NCI-H1092 (cell line): ENCODE measurements at places on chromosomes 5 and 9.

DNA sequence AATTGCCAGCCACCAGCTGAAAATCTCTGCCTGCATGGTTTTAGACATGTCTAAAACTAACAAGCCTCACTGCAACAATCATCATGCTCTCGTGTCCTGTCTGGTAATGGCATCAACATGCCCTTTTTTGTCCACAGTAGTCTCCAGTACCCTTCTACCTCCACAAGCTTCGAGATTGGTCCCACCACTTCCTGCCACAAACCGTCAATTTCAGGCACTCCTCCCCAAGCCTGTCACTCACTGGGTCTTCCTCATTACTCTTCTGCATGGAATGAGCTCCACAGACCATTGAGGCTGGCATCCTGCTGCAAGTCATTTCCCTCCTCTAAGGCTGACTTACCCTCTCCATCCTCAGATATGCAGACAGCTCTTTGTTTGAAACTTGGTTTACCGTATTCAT is 9.0 kb downstream of the LPAR1 start:
- no peak for DNase-seq

DNA sequence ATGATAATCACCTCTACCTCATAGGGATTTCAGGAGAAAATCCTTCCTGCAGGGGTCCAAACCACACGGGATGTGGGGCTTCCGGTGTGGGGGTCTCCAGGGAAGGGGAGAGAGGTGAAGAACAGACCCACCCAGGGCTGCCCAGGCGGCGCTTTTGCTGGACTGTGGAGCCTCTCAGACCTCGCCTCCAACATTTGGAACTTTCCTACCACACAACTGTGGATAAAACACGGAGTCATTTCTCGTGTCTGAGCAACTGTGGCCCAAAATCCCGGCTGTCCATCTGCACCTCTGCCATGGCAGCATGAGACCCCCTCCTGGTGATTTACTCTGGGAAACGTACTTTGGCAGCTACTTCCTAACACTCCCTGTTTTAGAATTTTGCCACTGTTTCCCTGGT is 307.8 kb upstream of the IRX4 start:
- no peak for DNase-seq

- no peak for DNase-seq
These were observed 1.6 kb upstream of the DNLZ start for GRCh38 chr9:136364942-136365774.

DNA sequence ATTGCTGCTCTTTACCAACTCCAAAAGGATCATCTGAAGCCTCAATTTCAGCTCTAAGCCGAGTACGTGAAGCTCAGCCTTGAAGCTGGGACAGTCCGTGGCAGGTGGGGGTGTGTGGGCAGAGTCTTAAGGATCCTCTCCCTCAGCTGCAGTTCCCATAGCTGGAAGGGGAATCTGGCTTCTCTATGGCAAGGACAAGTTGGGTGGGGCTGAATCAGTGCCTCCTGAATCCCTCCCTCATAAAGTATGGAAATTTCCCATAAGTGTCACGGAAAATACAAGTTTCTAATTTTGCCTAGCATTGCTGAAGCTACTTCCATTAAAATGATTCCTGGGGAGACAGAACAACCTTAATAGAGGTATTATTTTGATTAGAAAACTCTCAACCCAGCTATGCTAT is 47.9 kb upstream of the SMIM32 start:
- DNase-seq: no peak

DNA sequence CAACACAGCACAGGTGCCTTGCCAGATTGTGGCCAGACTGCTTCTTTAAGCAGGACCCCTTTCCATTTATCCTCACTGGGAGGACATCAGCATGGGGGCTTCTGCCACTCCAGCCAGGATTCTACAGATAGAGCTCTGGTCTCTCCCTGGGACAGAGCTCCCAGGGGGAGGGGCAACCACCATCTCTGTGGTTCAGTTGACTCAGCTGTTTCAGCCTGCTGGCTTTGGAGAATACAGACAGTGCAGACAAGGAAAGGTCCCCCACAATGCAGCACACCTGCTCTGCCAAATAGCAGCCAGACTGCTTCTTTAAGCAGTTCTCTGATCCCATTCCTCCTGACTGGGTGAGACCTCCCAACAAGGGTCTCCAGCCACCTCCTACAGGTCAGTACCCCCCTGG is 132.8 kb downstream of the OR2K2 start:
- no peak for DNase-seq

DNA sequence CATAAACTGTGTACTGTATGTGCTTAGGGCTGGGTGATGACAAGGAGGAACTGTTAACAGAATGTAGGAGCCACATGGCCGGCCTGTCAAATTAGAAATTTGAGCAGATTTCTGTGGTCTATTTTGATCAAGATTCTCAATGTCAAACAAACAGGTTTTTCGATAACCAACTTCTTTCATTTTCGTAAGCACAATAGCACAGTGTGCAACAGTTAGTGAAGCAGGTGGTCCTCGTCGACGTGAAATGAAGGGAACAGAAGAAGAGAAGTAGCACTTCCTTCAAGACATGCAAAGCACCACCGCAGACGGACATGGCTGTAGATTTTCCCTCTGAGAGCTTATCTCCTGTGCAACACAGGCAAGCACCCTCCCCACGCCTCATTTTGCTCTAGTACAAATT is 252.1 kb downstream of the CRB2 start:
- no peak for DNase-seq

DNA sequence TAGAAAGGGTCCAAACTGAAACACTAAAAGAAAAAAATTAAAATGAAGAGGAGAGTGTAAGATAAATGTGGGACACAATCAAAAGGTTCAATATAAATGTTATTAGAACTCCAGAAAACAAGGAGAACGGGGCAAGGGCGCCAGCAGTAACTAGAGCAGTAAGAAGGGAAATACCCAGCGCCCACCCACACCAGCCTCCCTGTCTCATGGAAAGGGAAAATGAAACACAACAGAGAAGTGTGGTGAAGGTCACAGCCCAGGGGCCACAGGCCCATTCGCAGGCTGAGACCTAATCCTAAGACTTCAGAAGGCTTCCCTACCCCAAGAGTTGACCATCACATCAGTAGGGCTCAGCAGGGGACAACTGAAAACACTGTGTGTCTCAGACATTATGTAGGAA is 45.8 kb upstream of the CLK4 start:
- no peak for DNase-seq

DNA sequence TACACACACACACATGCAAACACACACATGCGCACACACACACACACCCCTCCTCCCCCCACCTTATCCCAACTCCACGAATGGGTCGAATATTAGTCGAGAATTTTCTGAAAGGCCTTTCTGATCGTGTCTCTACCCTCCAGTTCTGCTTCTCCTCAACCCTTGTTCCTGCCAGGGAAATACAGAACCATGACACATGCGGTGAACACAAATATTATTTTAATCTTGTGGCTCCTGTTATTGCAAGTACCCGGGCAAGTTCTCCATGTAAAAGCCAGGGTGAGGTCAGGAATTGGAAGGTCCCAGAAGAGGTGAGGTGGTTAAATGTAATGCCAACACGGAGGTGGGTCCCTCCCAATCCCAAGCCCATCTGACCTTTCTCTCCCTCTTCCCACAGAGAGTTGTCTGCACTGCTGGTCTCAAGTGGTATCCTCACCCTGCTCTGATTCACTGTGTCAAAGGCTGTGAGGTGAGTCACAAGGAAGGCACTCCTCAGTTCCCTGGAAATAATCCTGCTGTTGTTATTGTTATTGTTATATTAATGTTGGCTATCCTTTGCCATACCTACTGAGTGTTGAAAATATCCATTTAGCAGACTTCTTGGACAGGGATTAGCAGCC is 223.7 kb downstream of the PAPPA start:
- DNase-seq: no peak

DNA sequence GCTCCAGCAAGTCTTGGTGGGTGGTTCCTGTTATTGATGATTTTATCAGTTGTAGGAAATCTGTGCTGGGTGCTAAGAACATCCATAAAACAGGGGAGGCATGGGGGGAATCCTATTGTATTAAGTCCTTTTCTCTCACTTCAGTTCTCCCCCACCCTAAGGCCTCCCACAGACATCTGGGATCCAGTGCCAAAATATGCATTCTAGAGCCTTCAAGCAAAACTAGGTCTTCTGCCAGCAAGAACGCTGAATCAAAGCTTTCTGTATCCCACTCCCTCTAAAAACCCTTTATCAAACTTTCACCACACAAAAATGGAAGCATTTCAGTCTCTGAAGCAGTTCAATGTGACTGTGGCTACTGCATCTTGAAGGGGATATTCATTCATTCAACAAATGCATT is 281.9 kb downstream of the GAS1 start:
- DNase-seq: no peak

DNA sequence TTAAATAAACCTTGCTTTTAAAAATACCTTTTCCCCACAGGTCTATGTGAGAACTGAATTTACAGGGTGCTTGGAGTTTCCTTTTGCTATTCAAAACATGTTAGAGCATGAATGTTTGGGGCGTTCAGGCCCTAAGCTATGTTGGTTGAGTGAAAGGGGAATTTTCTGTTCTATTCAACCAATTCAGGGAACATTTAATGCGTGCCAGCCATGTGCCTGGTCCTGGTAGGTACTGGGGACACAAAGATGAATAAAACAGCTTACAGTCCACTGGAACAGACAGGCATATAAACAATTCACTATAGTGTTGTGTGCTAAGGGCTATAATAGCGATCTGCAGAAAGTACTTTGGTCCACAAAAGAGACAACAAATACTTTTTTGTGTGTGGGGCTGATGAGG is 108.5 kb downstream of the ZSWIM6 start:
- no peak for DNase-seq

DNA sequence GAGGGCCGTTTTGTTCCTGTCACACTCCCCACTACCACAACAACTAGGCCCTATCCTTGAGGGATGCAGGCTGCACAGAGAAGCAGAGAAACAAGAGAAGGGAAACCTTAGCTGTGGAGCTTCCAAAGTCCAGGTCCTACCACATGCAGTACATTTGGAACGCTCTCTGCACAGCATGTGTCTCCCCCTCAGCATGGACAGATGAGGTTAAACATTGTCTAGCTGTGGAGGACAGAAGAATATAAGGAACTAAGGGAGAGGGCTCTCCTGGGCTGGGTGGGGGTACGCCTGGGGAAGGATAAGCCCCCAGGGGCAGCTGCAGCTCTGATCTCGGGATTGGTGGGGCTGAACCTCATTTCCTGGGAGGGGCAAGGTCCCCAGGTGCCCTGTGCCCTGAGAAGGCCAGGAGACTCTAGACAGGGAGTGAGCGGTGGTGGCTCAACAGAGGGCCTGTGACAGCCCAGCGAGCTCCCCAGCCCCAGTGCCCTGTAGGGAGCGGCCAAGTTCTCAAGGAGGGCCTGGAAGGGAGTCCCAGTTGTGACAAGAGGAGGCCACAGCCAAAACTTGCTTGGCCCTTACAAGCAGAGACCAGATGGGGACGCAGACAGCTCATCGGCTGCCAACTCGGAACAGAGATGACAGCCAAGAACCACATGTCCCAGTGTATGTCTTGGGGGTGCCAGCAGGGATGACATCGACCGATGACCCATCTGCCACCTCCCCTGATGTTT is 30.1 kb downstream of the TSPAN17 start:
- DNase-seq: no peak

- DNase-seq: no peak
These were observed 4.9 kb upstream of the JAK2 start for GRCh38 chr9:4980086-4980727.

DNA sequence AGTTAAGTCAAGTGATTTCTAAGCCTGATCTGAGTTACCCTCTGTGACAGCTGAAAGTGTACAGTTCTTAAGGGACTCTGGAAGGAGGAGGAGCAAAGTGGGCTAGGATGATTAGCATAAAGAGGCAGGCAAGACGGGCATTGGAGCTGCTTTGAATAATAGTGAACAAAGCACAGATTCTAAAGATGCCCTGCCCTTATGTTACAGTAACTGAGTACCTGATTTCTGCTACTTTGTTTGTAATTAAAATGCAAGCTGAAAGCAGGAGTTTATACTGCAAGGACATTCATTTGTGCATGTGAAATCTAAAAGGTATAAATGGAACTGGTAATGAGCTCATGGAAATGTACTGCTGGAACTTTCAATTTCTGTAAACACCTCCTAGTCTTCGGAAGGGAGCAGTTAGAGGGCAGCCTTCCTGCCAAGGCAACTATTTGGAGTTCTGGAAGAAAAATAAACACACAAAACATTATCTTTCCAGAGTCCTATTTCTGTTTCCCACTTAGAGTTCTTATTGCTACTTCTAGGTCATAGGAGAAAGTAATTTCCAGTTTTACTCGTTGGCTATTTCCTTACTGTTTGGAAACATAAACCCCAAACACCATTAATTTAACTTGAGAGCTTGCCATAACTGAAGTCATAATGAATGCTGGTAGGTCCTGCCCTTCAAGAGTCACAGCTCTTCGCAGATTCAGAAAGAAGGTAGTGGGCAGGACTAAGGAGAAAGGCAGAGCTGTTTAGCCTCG is at the start of gene RANBP3L:
RANBP3L (minus strand) TSS at position 45 of the 746 bp plus-strand sequence. CDS start 486 bp downstream, outside the sequence.
- no peak for DNase-seq

DNA sequence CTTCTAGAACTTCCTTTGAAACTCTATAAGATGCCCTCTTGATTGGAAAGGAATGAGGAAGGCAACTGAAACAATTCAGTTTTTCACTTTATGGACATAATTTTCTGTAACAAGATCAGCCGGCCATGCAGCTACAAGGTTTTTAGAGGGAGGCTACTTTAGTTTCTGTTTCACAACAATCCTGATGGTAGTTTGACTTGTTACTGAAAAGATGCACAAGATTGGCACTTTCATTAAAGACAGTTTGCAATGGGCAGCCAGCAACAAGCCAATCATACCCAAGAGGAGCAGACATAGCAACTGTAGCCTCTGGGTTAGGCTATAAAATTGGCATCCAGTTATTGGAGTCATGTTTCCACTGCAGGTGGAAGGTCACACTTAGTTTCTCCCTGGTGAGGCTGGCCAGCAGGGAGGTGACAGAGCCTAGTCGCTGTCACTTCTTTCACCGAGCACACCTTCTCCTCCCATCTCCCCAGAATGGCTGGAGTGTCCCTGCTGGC is 74.3 kb upstream of the TGFBR1 start:
- no peak for DNase-seq

GRCh38 chr9:14315875-14316601 is 2.1 kb upstream of the NFIB start:
- DNase-seq: peak; percentile 84

GRCh38 chr5:76544268-76544926 is 78.8 kb downstream of the F2RL2 start:
- DNase-seq: no peak

DNA sequence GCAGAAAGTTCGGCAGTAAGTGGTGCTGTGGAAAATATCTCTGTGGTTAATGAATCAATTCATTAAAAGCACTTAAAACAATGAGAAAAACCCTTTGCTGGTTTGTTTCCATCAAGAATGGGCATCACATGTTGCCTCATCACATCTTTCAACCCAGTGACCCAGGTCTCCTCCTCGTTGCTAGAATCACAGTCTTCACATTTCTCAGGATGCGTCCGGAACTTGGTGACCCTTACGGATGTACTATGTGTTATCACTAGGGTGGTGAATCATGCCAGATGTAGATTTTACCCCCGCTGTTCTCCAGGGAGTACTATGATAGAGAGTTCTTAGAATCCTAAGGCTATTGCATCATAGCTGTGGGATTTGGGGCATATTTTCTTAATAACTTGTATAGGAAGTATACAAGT is 217.9 kb upstream of the KLF4 start:
- DNase-seq: no peak

- no peak for DNase-seq
These were observed 160.9 kb upstream of the CCNG1 start for GRCh38 chr5:163276466-163276865.
